ENCODE measurements at places on chromosomes 13 and 19.

DNA sequence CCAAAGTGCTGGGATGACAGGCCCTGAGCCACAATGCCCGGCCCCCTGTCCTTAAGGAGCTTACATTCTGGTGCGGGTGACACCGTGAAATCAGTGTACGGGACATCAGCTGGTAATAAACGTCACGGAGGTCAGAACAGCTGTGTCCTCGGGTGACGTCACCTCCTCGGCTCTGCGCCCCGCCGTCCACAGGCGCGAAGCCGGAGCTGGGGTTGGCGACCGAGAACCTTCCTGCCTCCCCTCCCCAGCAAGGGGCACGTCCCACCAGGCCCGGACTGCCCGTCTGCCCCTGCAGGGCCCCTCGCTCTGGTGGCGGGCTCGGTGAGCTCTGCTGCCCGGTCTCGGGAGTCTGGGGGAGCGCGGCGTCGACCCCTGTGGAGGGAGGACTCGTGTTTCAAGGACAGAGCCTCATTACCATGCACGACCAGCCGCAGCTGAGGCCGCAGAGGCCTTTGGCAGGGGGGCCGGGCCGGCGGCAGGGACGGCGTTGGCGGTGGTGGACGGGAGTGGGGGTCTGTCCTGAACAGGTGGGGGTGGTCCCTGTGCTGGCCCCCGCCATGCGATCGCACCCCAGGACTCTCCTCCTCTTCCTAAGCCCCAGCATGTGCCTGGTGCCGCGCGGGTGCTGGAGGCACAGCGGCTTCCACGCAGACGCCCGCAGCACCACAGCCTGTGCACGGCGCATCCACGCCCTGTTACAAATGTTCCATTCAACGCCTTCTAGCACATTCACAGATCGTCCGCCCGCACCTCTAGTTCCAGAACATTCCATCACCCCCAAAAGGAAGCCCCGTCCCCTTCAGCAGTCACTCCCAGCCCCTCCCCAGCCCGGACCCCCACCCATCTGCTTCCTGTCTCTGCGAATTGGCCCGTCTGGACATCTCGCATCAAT is 5.4 kb downstream of the LINGO3 start:
- peak; percentile 46 for DNase-seq

- peak; percentile 56 for DNase-seq
Observed at GRCh38 chr19:10230861-10231611, at the start of gene S1PR2. TSS of gene S1PR2 (minus strand) at chr19:10231331. CDS start at chr19:10224905, 6,426 bp downstream.

GRCh38 chr19:8654591-8655339 is 24.3 kb downstream of the NFILZ start:
- DNase-seq = peak; percentile 57

GRCh38 chr13:97124206-97124605 is 97.9 kb upstream of the MBNL2 start:
- no peak for DNase-seq

- DNase-seq = no peak
Observed at GRCh38 chr13:36885901-36886300, 34.1 kb downstream of the SMAD9 start.

DNA sequence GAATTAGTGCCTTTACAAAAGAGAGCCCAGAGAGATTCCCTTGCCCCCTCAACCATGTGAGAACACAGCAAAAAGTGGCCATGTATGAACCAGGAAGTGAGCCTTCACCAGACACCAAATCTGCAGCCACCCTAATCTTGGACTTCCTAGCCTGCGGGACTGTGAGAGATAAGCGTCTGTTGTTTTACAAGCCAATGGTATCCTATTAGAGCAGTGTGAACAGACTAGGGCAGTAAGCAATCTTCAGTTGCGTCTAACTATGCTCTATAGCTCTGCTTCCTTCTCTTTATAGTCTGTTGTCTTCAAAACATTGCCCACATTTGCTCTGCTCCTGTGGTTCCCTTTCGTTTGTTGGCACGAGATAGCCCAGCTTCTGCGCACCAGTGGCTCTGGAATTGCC is 109.5 kb upstream of the FNDC3A start:
- DNase-seq = no peak

DNA sequence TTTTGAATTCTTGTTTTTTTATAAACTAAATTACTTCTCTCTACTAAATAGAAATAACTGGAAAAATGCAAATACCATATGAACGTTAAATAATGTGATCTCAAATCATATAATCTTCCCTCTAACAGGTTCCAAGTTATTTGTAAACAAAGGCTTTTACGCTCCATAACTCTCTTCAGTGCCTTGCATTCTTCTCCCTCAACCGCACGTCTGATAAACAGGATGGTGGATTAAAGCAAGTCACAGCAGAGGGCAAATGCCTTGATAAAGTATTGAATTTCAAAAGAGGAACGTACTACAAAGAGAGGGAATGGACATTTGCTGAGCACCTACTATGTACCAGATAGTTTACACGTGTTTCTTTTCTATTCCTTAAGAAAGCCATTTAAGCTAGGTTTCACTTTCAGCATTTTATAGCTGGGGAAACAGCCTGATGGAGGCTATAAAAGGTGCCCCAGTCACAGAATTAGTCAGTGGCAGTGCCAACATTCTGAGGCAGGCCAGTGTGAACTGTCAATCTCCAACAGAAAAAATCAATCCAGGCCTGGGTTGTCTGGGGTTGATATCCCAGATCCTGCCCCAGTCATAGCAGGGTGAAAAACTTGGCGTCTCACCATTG is 15.8 kb downstream of the MRPS31 start:
- no peak for DNase-seq

- DNase-seq = no peak
Observed at GRCh38 chr13:68697551-68697950, 1410.1 kb upstream of the ATXN8OS start.

- no peak for DNase-seq
Observed at GRCh38 chr13:31365630-31366029, 165.9 kb downstream of the B3GLCT start.

GRCh38 chr13:46621792-46622629 is 69.0 kb downstream of the LRCH1 start:
- DNase-seq = no peak

GRCh38 chr13:98195054-98195791 is 18.2 kb upstream of the RNF113B start:
- no peak for DNase-seq

GRCh38 chr19:56972291-56972841 is 131.8 kb upstream of the PEG3 start:
- DNase-seq = no peak

DNA sequence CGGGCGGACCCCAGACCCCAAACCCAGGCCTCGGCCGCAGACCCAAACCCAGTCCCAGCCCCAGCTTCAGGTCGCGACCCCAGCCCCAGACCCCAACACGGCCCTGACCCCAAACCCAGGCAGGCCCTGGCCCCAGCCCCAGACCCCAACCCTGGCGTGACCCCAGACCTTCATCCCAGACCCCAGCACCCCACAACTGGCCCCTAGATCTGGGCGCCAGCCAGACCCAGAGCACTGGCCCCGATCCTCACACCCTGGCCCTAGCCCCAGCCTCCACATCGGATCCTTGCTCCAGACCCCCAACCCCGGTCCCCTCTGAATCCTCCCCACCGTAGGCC is 7.5 kb downstream of the MBD3 start:
- no peak for DNase-seq

- DNase-seq = no peak
Observed at GRCh38 chr13:88429862-88430261, 758.7 kb downstream of the SLITRK5 start.

GRCh38 chr13:113506025-113506685 is 15.6 kb upstream of the DCUN1D2 start:
- DNase-seq = peak; percentile 63

GRCh38 chr19:13621413-13621812 is 115.1 kb upstream of the CACNA1A start:
- no peak for DNase-seq

- DNase-seq = no peak
Observed at GRCh38 chr19:16869331-16869972, 19.3 kb upstream of the F2RL3 start.

DNA sequence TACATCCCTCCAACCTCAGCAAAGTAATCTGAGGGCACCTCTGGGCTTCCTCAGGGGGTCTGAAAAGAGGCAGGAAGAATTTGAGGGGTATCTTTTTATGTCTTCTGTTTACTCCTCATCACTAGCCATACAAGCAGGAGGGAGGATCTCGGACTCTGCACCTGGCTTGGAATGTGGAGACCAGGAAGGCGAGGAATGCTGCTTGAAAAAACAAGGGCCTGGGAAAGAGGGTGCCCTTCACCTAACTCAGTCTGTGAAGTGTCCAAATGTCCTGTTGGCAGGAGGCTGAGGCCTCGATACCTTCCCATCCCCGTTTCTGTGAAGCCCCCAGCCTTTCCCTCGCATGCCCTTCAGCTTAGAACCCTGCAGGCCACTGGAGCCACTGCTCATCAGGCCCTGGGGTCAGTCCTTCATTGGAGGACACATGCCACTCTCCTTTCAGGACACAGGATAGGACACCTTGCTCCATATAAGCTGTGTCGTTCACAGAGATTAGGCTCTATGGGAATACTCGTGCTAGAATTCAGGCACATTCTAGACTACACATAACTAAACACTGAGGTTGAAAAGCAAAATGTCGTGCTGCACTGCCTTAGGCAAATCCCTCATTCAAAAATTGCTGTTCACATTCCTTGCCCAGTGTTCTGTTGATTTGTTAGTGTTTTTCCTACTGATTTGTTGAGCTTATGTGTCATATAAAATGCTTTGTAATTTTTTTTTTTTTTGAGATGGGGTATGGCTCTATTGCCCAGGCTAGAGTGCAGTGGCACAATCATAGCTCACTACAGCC is 49.7 kb downstream of the ESD start:
- no peak for DNase-seq

- DNase-seq = no peak
Observed at GRCh38 chr19:10074153-10074552, 12.0 kb upstream of the SHFL start.

GRCh38 chr13:71695662-71696061 is 171.3 kb downstream of the DACH1 start:
- no peak for DNase-seq

DNA sequence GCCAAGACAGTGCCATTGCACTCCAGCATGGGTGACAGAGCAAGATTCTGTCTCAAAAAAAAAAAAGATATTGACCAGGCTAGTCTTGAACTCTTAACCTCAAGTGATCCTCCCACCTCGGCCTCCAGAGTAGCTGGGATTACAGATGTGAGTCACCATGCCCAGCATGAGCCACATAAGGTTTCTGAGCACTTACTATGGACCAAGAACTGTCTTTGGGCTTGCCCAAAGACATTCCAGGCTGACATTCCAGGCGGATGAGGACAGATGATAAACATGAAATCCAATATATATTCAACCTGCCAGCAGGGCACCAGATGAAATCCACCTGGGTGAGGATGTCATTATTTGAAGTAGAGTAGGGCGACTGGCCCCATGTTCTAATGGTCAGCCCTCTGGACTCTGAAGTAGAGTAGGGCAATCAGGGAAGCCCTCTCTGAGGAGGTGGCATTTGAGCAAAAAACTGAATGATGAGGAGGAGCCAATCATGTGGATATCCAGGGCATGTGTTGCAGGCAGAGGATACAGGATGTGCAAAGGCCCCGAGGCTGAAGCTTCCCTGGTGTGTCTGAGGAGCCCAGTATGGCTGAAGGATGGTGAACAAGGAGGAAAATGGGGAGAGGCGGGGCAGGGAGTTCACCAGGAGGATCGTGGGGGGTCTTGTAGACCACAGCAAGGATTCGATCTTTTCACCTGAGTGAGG is 4.0 kb downstream of the C19orf38 start:
- DNase-seq = no peak

DNA sequence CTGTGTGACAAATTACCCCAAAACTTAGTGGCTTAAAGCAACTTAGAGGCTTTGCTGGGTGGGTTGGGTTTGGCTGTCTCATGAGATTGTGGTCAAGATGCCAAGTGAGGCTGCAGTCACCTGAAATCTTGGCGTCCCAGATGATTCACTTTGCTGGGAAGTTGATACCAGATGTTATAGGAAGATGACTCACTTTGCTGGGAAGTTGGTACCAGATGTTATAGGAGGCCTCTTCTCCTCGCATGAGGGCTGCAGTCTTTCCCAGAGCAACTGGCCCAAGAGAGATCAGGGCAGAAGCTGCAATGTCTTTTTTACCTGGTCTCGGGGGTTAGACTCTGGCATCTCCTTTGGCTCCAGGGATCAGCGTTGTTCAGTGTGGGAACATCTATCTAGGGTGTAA is 16.8 kb downstream of the TEX29 start:
- no peak for DNase-seq
